ENCODE measurements at places on chromosomes 6 and 20.

- DNase-seq, result no peak
Measured at GRCh38 chr6:106749609-106750008, 120.2 kb downstream of the QRSL1 start.

GRCh38 chr20:34573541-34574300 is 15.2 kb downstream of the MAP1LC3A start:
- DNase-seq, result no peak

DNA sequence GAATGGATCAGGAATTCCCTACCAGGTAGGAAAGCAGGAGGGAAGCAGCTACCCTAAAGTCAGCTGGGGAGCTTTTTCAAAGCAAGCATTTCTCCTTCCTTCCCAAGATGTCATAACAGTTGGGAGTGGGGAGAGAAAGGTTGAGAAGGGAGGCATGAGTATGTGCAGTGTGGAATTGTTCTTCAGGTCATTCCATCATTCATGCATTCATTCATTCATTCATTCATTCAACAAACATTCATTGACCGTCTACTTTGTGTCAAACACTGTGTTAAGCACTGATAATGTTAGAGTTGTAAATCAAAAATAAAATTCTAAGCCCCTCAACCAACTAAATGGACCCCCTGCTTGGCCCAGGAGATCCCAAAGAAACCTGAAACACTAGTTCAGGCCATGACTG is 49.2 kb upstream of the FAM184A start:
- DNase-seq, result no peak

GRCh38 chr6:168413856-168414255 is 27.1 kb upstream of the SMOC2 start:
- no peak for DNase-seq

- DNase-seq, result no peak
Measured at GRCh38 chr20:63775096-63775978, 35.8 kb downstream of the SLC2A4RG start.

GRCh38 chr6:85556992-85557668 is 36.5 kb downstream of the SNX14 start:
- no peak for DNase-seq

- no peak for DNase-seq
Measured at GRCh38 chr6:169172946-169173345, 80.7 kb downstream of the THBS2 start.

- DNase-seq, result no peak
Measured at GRCh38 chr6:128271527-128271926, 248.9 kb downstream of the PTPRK start.

- DNase-seq, result no peak
Measured at GRCh38 chr6:134814076-134814695, 135.7 kb downstream of the ALDH8A1 start.

All from breast epithelium (tissue), 4 donors.